Ammon's horn (tissue), 1 donor: ENCODE measurements at places on chromosomes 16 and 17.

GRCh38 chr16:79004309-79004708 lies 596.2 kb downstream of the MAF start:
- peak; percentile 34 for DNase-seq

DNA sequence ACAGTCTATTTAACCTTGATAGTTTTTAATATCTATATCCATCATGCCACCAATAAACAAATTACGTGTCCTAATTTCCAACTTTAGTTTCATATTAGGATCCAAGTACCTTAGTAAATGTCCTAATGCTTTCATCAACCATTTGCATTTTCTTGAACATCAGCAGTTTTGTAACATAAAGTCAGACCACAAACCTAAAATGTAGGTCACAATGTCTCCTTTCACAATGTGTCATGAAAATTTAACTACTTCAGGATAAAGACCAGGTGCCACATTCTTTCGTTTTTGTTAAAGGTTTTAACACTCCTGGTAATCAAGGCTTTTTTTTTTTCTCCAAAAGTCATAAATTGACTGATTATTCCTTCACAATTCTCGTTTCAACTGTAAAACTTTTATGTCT lies 310.7 kb upstream of the PMFBP1 start:
- DNase-seq, result no peak

GRCh38 chr16:82094942-82095540 lies 60.0 kb downstream of the HSD17B2 start:
- DNase-seq, result peak; percentile 4

DNA sequence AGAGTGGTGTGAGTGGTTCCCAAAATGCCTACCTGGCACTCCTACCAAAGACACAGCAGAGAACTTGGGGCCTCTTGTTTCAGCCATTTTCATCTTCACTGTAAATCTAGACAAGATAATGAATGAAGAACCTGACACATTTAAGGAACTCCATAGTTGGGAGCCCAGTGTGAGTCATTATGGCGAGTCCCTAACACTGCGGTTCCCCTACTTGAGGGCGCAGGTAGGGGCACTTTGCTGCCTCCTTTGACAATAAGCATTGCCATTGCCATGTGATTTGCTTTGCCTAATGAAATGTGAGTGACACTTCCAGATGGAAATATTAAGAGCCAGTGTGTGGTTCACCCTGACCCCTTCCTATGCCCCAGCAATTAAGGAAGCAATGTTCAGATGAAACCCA lies 517.6 kb downstream of the MAF start:
- no peak for DNase-seq

GRCh38 chr17:35892091-35893035 lies 12.2 kb upstream of the CCL5 start:
- no peak for DNase-seq

- DNase-seq, result no peak
Measured at GRCh38 chr16:87762071-87762571, 3.7 kb downstream of the KLHDC4 start.

GRCh38 chr16:71675380-71675779 lies 49.1 kb downstream of the PHLPP2 start:
- no peak for DNase-seq

- peak; percentile 74 for DNase-seq
Measured at GRCh38 chr17:58331815-58332777, 3.5 kb upstream of the TSPOAP1 start.

DNA sequence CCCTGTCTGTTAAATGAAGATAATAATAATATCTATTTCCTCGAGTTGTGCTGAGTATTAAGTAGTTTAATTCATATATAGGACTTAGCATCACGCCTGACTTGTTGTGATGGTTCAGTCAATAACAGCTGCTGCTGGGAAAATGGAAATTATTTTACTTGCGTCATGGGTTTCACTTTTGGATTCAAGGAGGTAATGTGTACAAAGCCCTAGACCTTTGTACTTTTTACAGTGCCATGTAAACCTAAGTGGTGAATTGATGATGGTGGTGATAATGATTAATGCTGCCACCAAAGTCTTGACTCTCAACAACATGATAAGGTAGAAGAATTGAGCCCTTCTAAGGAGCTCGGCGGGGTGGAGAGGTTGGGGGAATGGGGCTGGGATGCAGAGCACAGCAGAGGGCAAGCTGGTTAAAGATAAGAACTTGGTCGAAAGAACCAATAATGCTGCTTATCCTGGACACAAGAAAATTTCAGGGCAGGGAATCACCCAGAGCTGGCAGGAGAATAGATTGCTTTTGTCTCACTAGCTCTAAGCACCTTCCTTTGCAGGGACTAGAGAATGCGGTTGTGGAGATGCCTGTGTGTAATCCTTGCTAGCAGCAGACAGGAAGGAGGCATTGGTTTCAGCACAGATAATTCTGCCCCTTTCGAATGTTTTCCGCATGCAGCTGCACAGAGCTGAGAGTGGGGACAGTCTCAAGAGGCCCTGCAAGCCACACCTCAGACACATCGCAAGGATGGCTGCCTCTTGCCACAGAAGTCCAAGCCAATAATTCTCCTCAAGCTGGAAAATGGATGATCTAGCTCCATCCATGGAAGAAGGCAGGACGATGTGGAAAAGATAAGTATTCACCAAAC lies 187.1 kb downstream of the TMEM114 start:
- no peak for DNase-seq

GRCh38 chr16:78624366-78624765 lies 524.9 kb downstream of the WWOX start:
- no peak for DNase-seq
